Activated CD8-positive, alpha-beta memory T cell treated with anti-CD3 and anti-CD28 coated beads for 24 hours (primary cell): ENCODE measurements at places on chromosomes 6 and 20.

DNA sequence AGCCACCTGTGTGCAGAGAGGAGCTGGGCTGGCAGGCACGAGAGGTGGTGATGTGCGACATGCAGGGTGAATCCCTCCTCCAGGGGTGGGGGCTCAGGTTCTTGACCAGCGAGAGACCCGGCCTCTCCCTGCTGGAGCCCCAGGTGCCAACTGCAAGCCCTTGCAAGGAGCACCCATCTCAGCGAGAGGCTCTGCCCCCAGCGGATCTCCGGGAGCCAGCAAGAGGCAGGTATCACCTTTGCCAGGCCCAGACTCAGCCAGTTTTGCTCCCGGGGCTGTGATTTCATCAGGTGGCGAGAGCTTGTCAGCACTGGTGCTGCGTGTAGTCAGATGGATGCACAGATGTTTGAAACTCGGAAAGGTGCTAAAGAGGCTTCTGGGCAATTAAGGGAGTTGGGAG is 87.7 kb downstream of the TFAP2C start:
- no peak for DNase-seq

GRCh38 chr6:130949553-130949952 is 113.5 kb downstream of the EPB41L2 start:
- DNase-seq = no peak

DNA sequence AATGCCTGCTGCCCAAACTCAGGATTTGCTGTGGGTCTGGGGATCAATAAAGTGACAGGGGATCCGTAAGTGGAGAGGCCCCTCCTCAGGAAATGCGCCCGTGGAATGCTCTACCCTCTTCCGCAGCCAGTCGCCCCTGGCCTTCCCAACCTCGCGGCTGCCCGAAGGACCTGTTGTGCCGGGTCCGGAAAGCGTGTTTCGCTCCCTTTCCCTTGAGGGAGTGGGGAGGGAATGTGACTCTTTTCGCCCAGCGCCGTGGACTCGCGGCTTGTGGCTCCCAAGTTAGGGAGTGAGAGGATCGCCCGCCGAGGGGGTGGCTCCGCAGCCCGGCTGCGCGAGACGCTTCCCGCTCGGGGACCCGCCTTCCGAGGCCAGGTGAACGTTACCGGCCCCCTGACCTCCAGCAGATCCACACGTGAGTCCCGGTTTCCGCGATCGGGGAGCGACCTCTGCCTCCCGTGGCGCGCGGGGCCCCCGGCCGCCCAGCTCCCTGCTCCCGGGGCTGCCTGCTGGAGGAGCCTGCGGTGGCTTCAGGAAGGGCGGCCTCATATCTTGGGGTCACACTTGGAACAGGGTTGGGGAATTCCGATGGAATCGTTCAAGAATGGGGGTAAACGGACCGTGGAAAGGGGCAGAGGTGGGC is 666 bp downstream of the TPD52L1 start:
- no peak for DNase-seq

GRCh38 chr6:158416883-158417759 is 104.9 kb downstream of the TULP4 start:
- DNase-seq = no peak

- DNase-seq = no peak
Measured at GRCh38 chr20:53918020-53918311, 152.4 kb downstream of the BCAS1 start.

DNA sequence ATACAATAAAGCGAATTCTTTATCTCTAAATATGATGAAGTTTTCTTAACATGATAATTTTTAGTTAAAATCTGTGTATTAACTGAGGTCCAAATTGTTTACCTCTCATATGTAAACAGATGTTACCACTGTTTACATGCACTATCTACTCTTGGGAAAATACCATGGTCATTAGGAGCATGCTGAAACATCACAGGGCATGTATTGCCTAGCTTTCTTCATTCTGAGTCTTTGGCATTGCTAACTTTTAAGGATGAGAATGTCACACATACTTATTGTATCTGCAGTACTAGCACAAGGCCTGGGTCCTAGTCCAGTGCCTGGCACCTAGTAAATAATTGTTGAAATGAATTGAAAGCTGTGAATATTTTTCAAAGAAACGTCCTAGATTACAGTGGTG is 20.6 kb downstream of the SMPDL3A start:
- DNase-seq = no peak

DNA sequence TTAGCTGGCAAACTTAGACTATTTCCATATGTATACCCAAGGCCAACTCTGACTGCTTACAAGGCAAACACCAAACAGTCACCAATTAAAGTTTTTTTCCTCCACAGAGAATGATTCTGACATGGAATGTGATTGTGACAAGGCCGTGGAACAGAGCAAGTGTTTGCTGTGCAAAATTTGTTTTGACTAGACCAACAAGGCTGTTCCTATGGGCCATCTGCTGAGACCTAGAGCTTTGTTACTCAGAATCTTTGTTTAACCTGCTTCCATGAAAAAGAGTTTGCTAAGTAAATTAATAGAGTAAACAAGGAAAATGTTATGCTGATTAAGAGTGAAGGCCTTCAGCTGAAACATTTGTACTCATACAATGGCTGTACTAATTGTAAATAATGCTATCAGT is 51.6 kb upstream of the IMPG1 start:
- DNase-seq = no peak

GRCh38 chr20:9038791-9039535 is 29.9 kb upstream of the PLCB4 start:
- no peak for DNase-seq

DNA sequence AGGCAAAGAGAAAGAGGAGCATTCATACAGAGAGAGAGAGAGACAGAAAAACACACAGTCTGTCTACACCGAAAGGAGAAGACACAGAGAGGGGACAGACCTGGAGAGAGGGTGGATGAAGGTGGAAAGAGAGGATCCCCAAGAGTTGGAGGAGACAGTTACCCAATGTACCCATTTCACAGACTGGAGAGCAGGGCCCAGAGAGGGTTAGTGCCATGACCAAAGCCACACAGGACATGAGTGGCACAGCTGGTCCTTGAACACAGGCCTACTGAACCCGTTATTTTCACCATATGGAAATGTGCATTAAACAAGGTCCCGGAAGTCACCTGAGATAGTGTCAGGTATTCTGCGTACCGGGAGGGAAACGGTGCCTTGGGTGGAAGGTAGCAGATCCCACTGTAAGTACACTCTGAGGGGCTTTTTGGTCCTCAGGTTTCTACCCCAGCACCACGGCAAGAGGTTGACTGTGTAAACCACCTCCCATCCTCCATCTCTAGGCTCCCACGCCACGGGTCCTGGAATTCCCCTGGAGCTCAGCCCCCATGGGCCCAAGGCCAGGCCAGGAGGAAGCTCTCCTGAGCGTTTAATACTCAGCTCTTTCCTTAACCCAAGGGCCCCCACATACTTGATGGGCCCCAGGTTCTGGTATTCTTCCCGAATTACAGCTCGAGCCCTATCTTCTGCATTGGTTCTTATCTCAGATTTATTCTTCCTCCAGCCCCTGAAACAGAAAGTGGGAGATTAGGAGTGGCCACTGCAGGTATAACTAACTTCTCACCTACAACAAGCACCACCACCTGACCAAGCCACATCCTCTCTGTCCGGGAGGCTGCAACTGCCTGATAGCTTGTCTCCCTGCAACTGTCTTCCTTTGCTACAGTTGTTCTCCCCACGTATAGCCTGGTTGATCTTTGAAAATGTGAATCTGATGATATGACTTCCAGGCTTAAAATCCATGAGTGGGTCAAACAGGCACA is 38.4 kb upstream of the OCSTAMP start:
- no peak for DNase-seq

- DNase-seq = no peak
Measured at GRCh38 chr20:60795651-60796050, 456.4 kb upstream of the CDH4 start.

GRCh38 chr6:43060755-43061633 is 1.6 kb downstream of the KLC4 start:
- no peak for DNase-seq

DNA sequence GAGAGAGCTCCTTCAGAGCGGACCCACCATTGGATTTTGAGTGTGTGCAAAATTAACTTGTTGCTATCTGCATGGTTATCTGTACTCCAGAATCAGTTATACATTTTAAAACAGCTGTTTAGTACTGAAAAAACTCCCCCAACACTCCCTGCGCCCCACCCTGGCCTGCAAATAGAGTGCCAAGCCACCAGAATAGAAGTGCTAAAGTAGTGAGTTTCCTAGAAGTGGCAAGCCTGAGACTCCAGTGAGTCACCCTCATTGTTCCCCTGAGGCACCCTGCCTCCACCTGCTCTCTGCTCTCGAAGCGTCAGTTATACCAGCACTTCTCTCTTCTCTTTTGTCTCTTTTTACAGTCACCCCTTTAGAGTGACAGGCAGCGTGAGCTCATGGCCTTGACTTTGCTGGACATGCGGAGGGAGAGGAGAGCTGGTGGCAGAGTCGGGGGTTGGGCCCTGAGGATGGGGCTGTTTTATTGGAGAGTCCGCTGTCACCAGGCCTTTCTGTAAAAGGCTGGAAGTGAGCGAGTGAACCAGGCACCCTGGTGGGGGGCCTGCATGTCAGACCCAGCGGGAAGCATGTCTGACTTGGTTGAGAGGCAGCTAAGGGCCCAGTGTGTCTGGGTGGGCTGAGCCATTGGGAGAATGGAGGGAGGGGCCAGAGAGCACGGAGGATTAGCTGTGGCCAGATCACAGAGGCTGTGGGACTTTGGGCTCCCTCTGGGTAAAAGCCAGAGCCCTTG is 10.4 kb downstream of the IGF2R start:
- peak; percentile 86 for DNase-seq

- DNase-seq = no peak
Measured at GRCh38 chr6:165671222-165671768, 8.3 kb upstream of the PDE10A start.

- DNase-seq = no peak
Measured at GRCh38 chr20:5150226-5151076, 23.6 kb downstream of the CDS2 start.

- DNase-seq = no peak
Measured at GRCh38 chr6:108873971-108874370, 25.7 kb downstream of the ARMC2 start.

DNA sequence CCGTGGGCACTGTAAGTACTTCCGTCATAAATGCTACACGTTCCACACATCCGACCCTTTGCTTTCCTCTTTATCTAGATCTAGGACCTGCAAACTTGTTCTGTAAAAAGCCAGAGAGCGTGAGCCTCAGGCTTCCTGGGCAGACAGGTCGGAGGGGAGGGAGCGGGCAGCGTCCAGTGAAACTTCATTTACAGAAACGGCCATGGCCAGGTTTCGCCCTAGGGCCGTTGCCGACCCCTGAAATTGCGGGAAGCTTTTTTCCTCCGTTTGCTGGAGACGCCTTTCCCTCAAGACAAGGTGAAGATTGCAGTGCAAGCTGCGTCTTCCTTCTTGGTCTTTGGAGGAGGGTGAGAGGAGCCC is 155.4 kb downstream of the DLL1 start:
- no peak for DNase-seq

GRCh38 chr20:54792688-54793087 is 317.3 kb downstream of the DOK5 start:
- DNase-seq = no peak

DNA sequence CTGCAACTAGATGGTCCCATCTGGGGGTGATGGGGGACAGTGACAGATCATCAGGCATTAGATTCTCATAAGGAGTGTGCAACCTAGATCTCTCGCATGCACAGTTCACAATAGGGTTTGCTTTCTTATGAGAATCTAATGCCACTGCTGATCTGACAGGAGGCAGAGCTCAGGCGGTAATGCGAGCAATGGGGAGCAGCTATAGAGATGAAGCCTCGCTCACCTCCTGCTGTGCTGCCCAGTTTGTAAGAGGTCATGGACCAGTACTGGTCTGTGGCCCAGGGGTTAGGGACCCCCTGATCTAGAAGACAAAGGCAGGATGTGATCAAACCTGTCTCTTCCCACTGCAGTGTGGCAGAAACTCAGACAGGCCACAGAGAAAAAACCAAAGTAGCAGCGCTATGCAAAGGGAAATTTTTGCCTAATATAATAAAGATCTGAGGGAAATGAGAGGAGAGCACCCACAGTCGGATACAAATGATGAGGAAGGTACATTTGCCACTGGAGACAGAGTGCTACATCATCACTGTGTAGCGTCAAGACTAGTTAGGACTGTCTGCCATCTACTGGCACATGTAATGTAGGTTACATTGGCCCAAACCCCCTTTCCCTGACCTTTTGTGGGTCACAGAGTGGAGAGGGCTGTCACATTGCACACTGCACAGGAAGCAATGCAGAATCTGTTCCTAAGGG is 4.1 kb upstream of the LY86 start:
- no peak for DNase-seq

- DNase-seq = no peak
Measured at GRCh38 chr20:43669332-43669731, 2.4 kb downstream of the MYBL2 start.

DNA sequence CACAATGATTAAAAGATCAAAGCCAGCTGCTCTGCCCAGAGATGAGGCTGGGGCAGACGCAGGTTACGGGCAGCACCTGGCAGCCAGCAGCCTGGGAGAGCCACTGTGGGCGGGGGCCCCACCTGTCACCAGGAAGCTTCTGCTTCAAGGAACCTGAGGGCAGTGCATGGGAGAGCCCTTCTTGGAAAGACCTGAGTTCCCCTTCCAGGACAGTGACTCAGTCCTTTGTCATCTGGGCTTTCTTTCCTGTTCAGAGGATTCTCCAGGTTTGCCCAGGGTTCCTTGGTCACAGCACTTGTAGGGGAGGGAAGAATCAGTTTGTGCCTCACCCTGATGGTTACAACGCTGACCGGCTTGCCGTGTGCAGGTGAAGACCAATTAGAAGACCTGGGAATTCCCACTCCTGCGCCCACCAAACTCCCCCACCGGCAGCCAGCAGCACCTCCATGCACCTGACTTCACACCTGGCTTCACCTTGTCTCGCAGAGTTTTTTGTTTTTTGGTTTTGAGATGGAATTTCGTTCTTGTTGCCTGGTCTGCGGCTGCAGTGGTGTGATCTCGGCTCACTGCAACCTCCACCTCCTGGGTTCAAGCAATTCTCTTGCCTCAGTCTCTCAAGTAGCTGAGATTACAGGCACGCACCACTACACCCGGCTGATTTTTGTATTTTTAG is 2.0 kb downstream of the ZBP1 start:
- DNase-seq = peak; percentile 74
